ENCODE measurements at places on chromosomes 2 and 18.

GRCh38 chr2:191253476-191253875, 8.3 kb downstream of the MYO1B start:
- DNase-seq: no peak

- no peak for DNase-seq
Observed at GRCh38 chr18:38886861-38887670, 1321.5 kb upstream of the CELF4 start.

GRCh38 chr2:95231723-95232122, 24.4 kb downstream of the ZNF892 start:
- DNase-seq: no peak

DNA sequence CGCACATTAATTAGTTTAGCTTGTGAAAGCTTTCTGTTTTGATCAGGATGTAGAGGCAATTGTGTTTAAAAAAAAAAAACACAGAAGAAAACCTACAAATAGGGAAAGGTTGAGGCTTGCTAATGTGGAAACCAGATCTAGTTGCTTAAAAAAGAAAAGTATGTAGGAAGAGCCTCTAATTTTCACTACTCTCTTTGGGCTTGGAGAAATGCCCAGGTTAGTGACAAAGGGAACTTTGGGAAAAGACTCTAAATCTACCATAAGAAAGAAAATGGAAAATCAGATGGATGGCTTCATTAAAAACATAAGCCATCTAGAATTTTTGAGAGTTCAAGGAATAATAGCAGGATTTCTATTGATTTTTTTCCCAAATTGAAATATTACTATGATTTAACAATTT, 47.3 kb upstream of the SLC38A11 start:
- DNase-seq: no peak

GRCh38 chr2:28594000-28594331, 98.1 kb downstream of the PLB1 start:
- no peak for DNase-seq

- no peak for DNase-seq
Observed at GRCh38 chr18:8783335-8783993, 78.1 kb downstream of the MTCL1 start.

All from activated effector memory CD4-positive, alpha-beta T cell treated with Interleukin-2 at 50 U/mL for 16 hours (primary cell).